ENCODE measurements at places on chromosomes 6 and 20.

DNA sequence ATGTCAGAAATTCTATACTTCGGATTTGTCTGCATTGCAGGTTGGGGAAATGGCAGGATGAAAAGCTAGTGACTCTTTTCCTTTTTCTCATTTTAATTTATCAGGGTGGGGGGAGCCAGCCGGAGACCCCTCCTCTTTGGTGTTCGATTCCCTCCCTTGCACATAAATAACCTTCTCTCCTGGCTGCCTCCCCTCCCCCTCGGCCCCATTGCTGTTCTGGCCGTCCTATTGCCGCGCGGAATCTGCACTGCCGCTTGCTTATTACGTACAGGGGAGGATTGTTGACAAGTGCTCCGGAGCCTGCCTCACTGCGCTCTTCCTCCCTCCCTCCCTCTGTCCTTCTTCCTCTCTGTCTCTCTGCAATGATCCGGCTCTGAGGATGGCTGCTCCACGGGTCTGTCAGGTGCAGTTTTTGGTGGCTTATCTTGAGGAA lies 154.7 kb downstream of the JARID2 start:
- DNase-seq: no peak

- no peak for DNase-seq
Observed at GRCh38 chr20:63472862-63473390, 471 bp upstream of the KCNQ2 start.

DNA sequence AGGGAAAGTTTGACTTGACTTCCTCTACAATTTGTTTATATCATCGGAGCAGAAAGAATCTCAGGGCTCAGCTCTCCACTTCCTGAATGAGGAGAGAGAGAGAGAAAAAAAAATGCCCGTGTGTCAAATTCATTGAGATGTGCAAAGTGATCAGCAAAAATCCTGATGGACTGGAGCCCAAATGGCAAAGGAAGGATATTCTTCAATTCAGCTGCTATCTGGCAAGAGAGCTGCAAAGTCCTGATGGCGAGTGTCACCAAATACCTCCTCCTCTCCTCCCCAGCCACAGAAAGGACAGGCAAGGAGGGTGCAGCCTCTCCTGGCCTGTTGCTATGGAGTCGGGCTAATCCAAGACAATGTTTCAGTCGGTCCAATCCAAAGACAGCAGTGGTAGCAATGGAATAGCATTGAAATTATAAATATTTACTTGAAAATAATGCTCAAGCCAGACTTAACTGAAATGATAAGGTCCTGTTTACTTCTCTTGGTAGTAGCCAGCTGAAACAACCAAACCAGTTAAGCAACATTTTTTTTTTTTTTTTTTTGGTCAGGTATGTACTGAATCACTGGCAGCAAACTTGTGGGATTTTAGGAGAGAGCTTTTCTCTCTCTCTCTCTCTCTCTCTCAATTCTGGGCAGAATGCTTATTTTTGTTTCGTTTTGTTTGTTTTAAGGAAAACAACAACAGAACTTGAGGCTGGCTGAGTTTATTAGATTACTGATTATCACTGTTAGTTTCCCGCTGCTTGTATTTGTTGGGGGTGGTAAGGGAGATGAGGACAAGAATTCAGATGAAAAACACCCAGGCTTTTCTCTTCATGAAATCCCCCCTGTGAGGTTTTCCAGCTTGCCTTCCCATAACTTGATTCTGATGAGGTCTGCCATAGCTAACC lies 204.2 kb downstream of the BCAS1 start:
- DNase-seq: no peak

DNA sequence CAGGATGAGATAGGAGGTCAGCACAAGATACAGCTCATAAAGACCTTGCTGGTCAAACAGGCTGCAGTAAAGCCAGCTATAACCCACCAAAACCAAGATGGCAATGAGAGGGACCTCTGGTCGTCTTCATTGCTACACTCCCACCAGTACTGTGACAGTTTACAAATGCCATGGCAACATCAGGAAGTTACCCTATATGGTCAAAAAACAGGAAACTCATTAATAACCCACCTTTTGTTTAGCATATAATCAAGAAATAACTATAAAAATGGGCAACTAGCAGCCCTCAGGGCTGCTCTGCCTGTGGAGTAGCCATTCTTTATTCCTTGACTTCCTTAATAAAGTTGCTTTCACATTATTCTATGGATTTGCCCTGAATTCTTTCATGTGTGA lies 30.9 kb downstream of the SLC22A2 start:
- no peak for DNase-seq

DNA sequence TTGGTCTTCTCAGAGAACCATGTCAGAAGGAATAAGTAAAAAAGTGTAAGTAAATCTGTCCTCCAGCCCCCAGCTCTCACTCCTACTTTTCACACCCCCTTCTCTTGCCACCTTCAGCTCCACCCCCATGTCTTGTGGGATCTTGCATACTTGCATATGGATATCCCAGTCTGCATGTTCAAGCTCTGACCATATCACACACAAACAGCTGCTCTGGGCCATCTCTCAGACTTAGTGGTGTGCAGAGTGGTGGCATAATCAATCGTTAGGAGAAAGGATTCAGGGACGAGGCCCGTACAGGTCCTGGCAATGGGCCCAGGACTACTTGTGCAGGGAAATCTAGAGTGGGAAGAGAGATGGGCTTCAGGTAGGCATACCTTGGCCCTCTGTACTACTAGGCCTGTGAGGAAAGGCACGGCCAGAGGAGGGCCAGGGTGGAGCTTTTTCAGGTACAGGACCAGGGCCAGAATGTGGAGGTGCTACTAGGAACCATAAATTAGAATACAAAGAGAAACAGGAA lies 112.0 kb upstream of the SGK1 start:
- DNase-seq: no peak

DNA sequence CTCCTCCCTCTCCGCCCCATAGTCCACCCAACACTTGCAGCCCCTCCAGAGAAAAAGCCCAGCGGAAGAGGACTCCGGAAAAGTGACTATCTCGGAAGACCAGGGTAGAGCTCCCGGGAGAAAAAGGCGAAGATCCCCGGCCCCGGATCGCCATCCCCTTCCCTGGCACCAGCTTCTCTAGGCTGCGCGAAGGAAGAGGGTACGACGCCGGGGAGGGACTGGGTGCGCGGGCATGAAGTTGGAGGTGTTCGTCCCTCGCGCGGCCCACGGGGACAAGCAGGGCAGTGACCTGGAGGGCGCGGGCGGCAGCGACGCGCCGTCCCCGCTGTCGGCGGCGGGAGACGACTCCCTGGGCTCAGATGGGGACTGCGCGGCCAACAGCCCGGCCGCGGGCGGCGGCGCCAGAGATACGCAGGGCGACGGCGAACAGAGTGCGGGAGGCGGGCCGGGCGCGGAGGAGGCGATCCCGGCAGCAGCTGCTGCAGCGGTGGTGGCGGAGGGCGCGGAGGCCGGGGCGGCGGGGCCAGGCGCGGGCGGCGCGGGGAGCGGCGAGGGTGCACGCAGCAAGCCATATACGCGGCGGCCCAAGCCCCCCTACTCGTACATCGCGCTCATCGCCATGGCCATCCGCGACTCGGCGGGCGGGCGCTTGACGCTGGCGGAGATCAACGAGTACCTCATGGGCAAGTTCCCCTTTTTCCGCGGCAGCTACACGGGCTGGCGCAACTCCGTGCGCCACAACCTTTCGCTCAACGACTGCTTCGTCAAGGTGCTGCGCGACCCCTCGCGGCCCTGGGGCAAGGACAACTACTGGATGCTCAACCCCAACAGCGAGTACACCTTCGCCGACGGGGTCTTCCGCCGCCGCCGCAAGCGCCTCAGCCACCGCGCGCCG lies 822 bp downstream of the FOXQ1 start:
- DNase-seq: no peak

DNA sequence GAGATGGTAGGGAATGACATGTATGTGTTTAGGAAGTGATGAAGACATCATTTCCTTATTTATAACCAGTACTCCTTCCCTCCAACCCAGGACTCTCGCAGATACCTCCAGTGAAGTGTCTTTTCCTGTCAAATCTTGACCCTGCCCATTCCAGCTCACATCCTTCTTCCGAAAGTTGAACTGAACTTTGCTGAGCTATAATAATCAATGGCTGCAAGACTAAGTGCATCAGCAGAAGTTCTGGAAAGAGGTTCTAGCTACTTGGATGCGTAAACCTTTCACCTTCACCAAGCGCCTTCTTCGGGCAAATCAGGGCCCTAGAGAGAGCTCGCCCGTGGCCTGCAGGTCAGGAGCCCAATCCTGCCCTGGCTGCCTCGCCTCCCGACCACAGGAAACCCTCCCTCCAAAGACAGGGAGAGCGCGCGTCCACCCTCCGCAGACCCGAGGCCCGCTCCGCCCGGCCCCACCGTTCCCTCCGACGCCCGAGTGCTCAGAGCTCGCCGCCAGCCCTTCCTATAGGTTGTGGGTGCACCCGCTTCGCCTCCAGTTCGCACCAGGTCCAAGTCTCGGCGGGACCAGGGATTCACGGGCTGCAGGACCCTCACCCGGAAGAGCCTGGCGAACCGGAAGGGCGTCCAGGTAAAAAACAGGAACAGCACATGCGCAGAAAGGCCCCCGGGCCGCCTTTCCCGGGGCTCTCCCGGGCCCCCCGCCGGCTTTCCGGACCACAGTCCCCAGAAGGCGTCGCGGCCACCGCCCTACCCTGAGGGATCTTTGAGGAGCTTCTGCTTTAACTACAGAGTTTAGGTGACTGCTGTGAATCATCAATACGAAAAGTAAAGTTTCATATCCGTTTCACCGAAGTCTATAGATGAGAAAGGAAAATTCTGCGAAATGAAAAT lies at the start of gene ZNF334:
Gene ZNF334, minus strand, starts transcription at position 617 of the 902 bp plus-strand sequence. CDS start 1,457 bp downstream, outside the sequence.
- DNase-seq: no peak

DNA sequence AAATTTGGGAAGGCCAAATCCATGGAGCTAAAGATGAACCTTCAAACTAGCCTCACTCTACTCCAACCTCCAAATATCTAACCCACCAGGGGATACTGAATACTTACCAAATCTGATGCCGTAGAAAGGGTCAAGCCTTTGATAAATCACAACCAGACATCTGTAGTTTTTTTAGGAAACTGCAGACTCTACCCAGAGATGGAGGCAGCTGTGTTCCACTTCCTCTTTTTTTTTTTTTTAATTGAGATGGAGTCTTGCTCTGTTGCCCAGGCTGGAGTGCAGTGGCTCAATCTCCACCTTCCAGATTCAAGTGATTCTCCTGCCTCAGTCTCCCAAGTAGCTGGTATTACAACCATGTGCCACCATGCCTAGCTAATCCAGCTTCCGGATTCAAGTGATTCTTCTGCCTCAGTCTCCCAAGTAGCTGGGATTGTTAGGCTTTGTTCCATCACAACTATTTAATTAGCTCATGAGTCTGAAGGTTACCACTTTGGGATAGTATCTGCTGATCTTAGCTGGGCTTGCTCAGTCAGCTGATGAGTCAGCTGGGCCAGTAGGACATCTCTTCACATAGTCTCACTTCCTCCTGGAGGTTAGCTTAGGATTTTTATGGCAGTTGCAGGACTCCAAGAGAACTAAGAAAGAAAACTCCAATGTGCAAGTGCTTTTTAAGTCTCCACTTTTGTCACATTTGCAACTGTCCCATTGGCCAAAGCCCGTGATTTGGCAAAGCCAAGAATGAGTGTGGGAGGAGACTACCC lies 13.3 kb downstream of the FRK start:
- no peak for DNase-seq

DNA sequence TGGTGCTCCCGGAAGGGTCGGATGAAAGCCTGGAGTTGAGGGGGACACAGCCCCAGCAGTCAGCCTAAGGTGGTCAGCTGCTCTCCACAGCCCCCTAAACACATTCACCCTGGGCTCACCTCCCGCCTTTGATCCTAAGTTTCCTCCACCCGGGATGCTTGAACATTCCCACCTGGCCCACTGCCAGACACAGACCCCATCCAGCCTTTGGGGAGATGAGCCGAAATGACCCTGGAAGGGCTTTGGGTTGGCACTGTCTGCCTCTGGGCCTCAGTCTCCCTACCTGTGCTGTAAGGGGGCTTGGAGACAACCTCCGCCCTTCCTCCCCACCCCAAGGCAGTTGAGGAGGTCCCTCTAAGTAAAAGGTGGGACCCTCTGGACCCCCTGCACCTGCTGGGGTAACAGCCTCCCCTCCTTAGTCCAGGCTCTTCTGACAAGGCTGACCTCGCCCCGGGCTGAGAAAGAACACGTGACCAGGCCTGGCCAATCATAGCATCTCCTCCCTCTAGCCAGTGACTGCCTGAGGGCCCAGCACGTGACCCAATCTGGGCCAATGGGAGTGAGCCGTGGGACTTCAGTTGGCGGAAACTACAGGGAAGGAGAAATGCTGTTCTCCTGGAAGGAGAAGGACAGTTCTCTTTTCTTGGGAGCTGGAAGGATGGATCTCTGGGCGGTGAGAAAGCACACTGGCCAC lies 16.9 kb upstream of the UBE2V1 start:
- no peak for DNase-seq

GRCh38 chr6:106466211-106466610 lies 105.7 kb downstream of the CRYBG1 start:
- no peak for DNase-seq

- DNase-seq: no peak
Observed at GRCh38 chr6:33433001-33433543, 13.2 kb downstream of the SYNGAP1 start.

- DNase-seq: no peak
Observed at GRCh38 chr6:42923666-42924065, 5.6 kb upstream of the CNPY3 start.

- no peak for DNase-seq
Observed at GRCh38 chr6:19803331-19804204, 33.6 kb upstream of the ID4 start.

DNA sequence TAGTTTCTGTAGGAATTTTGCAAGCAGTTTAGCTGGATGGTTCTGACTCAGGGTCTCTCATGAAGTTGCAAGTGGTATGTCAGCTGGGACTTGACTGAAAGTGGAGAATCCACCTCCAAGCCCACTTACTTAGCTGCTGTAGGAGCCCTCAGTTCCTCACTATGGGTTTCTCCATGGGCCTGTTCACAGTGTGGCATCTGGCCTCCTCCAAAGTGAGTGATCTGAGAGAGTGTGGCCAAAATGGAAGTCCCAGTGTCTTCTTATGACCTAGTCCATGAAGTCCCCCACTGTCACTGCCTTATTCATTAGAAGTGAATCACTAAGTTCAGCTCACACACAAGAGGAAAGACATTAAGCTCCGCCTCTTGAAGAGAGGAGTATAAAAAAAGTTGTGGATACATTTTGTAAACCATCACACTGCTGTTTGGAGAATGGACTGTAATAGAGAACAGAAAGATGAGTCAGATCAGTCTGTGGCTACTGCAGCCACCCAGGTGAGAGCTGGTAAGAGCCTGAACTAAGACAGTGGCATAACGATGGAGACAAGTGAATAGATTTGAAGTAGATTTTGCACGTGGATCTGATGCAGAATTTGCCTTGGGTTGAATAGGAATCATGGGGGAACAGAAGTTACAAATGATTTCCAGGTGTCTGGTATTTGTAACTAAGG lies 4.9 kb upstream of the NELFCD start:
- no peak for DNase-seq

- DNase-seq: no peak
Observed at GRCh38 chr20:41344477-41344876, 3.9 kb downstream of the LPIN3 start.

DNA sequence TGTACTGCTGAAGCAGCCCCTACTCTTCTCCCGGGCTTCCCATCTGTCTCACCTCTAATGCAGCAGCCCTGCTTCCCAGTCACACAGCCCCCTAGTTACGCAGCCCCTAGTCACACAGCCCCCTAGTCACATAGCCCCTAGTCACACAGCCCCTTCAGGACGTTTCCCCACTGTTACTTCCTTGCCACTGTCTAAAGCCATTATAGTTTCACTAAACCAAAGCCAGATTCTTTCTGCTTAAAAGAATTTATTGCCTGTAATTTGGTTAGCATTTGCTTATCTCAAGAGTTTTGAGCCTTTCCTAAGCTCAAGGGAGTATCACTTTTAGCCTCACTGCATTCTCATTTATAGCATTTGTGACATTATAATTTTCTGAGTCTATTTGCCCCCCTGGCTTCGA lies 127.9 kb downstream of the LMBRD1 start:
- no peak for DNase-seq

Data from CD4-positive, CD25-positive, alpha-beta regulatory T cell (primary cell).